SK-N-SH (cell line): ENCODE measurements at places on chromosomes 6 and 20.

DNA sequence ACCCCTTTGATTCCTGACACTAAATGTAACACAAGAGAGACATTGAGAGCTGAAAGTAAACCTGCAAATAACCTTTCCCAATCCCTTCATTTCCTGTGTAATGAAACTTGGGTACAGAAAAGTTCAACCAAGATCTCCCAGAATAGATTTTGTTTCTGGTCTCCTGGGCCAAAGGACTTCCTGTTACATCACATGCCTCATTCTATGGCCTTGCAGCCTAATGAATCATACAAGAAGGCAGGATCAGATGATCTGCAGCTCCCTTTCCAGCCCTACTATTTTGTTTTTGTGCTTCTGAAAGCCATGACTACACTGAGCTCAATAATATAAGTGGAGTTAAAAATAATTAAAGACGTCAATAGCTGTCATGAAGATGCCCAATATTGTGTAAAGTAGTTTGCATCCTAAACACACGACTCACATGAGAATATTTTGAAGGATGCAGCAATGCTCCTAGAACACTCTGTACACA, 73.4 kb upstream of the NOX3 start:
- DNase-seq: no peak

DNA sequence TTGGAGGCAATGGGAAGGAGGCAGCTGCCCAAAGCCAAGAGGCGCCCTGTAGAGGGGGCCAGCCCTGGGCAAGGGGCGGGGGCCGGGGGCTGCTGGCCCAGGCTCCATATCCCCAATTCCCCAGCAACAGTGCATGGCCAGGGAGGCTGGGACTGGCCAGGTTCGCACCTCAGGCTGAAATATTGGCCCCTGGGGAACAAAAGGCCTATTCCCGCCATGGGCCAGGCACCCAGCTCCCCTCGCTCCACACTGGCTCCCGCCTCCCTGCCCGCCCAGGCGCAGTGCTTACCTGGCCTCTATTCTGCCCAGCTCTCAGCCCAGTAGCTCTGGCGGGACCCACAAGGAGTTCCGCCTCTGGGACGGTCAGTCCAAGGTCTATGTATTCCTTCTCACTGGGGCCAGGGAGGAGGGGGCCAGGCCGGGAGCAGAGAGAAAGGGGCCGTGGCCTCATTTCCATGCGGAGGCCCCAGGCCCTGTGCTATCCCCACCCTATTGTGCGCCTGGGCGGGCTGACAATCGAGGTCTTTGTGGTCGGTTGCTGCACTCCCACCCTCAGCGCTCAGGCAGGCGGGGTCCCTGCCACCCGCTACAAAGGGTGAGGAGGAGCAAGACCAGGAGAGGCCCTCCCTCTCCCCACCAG, 42.3 kb downstream of the YTHDF1 start:
- DNase-seq: no peak

DNA sequence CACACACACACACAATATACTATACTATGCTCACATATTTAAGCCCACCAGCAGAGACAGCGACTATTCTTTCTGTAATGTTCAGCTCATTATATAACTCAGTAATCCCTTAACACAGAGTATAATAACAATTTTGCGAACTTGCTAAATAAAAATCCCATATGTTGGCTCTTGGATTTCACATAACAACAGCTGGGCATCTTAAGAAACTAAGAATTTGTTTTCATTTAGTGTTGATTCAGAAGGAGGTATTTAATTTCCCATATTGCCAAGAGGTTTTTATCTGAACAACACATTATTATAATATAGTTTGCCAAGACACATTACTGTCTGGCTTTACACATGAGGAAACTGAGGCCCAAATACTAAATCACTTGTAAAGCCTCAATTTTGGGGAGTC, 7.4 kb downstream of the ECT2L start:
- DNase-seq: no peak

DNA sequence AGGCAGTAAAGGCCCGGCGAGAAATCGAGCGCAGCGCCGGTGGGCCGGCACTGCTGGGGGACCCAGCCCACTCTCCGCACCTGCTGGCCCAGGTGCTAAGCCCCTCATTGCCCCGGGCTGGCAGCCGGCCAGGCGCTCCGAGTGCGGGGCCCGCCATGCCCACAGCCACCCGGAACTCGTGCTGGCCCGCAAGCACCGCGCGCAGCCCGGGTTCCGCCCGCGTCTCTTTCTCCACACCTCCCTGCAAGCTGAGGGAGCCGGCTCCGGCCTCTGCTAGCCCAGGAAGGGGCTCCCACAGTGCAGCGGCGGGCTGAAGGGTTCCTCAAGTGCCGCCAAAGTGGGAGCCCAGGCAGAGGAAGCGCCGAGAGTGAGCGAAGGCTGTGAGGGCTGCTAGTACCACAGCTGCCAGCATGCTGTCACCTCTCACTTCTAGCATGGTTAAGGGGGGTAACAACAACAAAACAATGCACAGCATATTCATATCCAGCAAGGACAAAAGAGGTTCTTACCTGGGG, 11.3 kb upstream of the GMPR start:
- no peak for DNase-seq
